ENCODE measurements at places on chromosomes 7 and 10.
A peak's percentile ranks its signal among the peaks of the same experiment; 100 is the strongest.

GRCh38 chr7:107394276-107394675 lies 75.6 kb upstream of the GPR22 start:
- no peak for DNase-seq

GRCh38 chr7:26470691-26471090 lies 179.0 kb downstream of the SNX10 start:
- DNase-seq, result no peak

DNA sequence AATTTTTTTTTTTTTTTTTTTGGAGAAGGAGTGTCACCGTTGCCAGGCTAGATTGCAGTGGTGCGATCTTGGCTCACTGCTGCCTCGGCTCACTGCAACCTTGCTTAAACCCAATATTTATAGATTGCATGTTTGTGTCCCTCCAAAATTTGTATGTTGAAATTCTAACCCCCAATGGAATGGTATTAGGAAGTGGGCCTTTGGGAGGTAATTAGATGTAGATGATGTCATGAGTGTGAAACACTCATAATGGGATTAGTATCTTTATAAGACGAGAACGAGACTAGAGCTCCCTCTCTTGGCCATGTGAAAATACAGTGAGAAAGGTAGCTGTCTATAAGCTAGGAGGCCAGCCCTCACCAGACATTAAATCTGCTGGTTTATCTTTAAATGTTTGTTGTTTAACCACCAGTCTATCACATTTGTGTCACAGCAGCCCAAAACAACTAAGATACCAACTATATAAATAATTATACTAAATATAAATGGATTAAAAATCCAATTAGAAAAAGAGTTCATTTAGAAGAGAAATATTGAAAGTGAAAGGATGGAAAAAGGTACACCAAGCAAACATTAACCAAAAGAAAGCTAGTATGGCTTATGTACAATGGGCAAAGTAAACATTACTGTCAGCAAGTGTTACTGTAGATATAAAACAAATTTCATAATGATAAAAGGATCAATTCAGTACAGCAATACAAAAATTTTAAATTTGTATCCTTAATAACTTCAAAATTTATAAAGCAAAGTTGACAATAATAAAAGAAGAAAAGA lies 9.3 kb downstream of the TCAF1 start:
- peak; percentile 59 for DNase-seq

DNA sequence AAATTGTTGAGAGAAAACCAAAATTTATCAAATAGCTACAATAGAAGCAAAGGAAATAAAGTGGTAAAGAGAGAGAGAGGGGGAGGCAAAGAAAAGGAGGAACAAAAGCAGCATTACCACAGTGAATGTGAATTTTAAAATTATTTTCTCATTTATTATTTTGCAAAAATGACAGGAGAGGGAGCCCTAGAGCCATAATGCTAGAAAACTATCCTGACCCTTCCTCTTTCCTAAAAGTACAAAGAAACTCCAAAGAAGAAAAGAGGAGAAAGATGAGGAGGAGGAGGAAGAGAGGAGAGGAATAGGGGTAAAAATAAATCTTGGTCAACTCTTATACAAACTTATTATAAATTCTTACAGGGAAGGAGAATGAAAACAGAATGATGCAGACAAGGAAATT lies 921.5 kb downstream of the NRG3 start:
- no peak for DNase-seq

DNA sequence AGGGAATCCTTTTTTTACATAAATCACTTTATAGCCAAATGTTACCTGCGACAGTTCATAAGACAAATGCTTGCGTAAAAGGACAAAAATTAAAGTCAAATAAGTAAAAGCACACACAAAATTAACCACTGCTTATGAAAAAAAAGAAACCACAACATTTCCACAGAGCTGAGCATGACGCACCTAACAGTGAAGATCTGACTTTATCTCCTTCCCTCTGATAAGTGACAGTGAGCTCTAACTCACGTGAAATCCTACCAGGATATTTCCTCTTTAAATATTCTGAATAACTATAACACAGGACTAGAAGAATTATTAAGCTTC lies 225.5 kb downstream of the SFMBT2 start:
- no peak for DNase-seq

DNA sequence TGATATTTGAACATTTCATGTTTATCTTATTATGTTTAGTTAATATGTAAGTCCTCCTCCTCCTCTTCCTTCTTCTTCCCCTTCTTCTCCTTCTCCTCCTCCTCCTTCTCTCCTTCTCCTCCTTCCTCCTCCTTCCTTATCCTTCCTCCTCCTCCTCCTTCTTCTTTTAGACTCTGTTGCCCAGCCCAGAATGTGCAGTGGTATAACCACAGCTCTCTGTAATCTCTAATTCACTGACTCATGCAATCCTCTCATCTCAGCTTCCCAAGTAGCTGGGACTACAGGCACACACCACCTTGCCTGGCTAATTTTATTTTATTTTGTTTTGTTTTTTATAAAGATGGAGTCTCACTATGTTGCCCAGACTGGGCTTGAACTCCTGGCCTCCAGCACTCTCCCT lies 83.4 kb upstream of the ODAD2 start:
- DNase-seq, result no peak

DNA sequence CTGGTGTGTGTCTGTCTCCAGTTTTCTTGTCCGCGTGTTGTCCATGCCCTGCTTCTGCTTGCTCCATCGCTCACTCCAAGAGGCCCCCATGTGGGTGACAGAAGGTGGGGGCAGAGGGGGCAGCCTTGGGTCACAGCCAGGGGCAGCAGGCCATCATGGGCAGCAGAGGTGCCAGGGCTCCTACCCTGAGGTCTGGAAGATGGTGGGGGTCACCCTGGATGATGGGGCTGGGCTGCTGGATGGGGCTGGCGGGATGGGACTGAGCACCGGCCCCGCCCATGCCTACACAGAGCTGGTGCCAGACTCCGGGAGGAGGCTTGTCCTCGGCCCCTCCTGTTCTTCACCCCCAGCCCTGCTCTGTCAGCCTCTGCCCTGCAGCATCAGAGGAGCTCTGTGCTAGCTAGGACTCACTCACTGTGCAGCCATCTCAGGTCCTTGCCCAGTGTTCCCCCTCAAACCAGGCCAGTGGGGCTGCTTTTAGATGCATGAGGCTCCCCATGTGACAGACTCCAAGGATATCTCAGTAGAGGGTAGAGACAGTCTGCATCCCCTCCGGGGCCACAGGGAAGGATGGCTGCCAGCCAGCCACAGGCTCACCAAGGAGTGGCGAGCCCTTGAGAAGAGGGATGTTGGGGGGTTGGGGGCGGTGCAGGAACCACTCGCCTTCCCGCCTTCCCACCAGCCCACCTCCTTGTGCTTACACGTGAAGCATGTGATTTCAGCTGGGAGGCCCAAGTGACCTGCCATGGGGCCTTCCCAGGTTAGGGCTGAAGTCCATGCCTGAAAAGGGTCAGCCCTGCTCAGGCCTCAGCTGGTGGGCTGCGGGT lies 35.5 kb upstream of the PPIF start:
- DNase-seq, result no peak

- DNase-seq, result no peak
These were observed 82.1 kb downstream of the VIPR2 start for GRCh38 chr7:159062569-159062968.

Data from CD4-positive, alpha-beta T cell treated with Interleukin-10 for 1 hour (primary cell).